ENCODE measurements at places on chromosomes 5 and 9.
A peak's percentile ranks its signal among the peaks of the same experiment; 100 is the strongest.

- DNase-seq = no peak
Measured at GRCh38 chr9:133252301-133253020, 22.5 kb downstream of the ABO start.

DNA sequence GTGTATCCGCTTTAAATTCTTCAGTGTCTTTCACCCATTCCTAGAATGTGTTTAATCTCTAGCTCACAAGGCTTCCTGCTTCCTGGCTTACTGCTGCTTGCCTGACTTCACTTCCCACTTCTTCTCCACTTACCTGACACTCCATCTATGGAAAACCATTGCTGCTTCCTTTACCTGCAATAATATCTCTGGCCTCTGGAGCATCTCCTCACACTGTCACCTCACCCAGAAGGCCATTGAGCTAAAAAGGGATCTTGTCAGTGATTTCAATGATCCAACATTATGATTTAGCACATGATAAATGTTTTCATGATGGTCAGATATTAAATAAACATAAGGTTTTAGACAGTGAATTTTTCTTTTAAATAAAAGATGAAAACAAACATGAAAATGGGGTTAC lies 281.1 kb downstream of the MRPS30 start:
- no peak for DNase-seq

- no peak for DNase-seq
Measured at GRCh38 chr5:170296935-170297588, 515 bp downstream of the LCP2 start.

GRCh38 chr5:9251379-9251980 lies 294.4 kb downstream of the SEMA5A start:
- DNase-seq = no peak

GRCh38 chr9:89360465-89360864 lies 42.2 kb downstream of the SECISBP2 start:
- DNase-seq = peak; percentile 43

DNA sequence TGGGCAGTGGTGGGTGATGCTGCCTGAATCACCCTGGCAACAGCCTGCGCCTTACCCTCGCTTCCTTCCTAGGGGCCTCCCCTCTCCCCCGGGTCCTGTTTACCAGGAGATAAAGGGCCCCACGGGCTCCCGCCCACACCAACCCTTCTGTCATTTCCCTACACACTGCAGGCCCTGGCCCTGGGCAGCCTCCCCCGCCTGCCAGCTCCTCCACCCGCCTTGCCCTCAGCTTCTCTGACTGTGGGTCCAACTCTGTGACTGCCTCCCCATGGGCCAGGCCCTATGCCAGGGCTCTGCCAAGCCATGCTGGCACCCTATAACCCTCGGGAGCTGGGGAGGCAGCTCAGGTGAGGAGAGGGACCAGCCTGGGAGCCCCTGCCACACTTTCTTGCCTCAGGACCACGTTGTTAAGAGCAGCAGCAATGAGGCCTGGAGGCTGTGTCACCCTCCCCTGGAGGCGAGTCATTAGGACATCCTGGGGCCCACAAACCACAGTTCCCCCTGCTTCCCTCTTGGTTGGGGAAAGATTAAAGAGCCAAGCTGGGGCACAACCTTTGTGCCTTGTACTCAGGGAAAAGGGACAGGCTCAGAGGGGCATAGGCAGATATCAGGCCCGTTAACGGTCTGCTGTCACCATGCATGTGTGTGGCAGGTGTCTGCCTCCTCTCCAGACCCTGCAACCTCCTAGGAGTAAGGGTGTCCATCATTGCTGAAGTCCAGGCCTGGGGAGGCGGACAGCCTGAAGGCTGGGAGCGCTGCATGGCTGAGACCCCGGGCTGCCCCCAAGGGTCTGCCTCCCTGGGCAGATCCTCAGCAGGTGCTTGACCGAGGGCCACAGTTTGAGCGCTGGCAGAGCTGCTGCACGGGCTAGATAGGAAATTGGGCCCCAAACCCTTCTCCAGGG lies 2.8 kb downstream of the MGAT4B start:
- no peak for DNase-seq

DNA sequence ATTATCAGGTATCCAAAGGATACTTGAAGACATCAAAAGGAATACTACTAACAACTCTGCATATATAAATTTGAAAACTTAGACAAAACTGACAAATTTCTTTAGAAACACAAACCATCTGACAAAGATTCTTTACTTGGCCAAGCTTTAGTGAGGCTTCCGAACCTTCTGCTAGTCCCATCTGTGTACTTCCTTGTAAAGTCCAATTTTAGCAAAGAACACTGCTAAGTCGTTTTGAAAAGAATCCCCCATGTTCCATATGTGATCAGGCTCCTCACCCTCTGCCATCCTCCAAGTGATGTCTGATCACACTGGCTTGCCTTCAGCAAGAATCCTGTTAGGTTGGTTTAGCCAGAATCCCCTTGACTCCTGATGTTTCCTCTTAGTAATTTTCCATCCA lies 150.0 kb upstream of the ACO1 start:
- no peak for DNase-seq

- no peak for DNase-seq
Measured at GRCh38 chr5:8953911-8954438, 591.9 kb downstream of the SEMA5A start.

- no peak for DNase-seq
Measured at GRCh38 chr9:133207021-133207531, 2.0 kb downstream of the OBP2B start.

DNA sequence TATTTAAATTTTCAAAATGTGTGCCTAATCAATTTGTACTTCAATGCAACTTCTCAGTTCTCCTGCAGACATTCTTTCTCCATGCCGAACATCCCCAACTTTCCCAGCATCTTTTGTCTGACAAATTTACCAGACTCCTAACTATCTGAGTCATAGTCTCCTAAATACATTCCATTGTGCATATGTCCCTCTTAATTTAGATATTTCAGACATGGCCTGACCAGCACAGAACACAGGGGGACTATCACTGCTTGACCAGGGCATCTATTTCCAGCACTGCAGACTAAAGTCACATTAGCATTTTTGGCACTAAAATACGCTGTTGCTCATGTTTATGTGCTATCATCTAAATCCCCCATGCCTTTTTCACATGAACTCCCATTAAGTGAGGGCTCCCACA lies 71.9 kb downstream of the ITGA1 start:
- no peak for DNase-seq

GRCh38 chr9:73824671-73825070 lies 672.5 kb upstream of the RORB start:
- DNase-seq = no peak

DNA sequence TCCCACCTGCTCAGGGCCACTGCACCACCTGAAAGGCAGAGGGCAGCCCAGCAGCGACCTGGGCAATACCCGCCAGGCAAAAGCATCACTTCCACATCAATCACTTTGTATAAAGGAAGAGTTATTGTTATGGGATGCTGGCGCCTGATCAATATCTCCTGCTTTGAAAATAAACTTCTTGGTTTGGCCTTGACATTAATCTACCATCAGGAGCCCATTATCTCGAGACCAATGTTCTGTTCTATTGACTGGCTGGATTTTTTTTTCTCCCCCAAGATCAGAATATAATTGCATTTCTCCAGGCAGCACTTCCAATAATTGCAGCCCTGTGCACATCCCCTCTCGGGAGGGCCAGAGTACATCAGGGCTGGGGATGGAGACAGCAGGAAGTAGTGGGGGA lies 44.4 kb upstream of the SAP30L start:
- no peak for DNase-seq

GRCh38 chr5:81140943-81141342 lies 92.2 kb upstream of the CKMT2 start:
- DNase-seq = no peak

GRCh38 chr5:22500556-22500955 lies 352.6 kb downstream of the CDH12 start:
- DNase-seq = no peak

DNA sequence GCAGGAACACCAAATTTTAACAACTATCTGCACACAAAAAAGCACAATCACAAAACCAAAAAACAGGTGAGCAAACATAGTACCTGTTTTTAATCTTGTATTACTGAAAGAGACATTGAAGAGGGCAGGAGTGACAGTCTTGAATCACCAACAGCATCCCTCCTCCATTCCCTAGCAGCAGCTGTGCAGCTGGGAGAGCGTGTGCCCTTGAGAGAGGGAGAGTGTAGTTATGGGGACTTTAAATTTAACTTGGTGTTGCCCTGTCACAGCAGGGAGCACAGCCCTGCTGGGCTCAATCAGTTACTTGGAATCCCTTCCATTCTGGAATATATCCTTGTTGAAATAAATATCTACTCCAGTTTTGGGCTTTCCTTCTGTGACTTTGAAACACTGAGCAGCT lies 1938.7 kb upstream of the NUDT12 start:
- no peak for DNase-seq

DNA sequence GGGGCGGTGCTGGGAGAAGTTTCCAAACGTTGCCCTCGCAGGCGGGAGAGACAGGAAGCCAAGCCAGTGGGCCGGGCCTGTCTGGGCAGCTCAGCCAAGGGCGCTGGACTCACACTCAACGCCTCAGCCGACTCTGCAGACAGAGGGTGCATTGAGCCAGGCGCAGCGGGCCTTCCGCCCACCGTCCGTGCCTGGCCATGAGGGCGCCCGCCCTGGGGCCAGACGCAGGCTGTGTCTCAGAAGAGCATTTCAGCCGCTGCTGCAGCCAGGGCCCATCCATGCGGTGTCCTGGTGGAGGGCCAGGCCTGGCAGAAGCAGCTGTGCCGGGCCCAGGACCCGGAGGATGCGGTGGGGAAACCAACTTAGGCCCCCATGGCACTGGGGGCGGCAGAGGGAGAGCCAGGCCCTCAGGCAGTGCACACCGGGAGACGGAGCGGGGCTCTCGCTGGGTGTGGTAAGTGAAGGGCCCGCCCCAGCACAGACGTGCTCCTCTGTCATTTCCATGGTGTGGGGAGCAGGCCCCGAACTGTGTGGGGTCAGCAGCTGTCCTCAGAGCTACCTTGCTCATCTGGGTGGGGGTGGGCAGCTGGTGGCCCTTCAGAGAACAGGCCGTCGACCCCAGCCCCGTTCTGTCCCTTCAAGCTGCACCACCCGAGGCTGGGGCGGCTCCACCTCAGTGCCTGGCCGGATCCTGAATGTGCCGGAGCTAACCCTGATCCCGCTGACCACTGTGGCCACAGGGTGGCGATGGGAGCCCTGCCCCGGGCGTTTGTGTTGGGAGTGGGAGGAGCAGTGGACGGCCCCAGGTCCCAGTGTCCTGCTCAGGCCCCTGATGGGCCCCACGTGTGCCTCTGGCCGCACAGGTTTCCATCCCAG lies 18.0 kb downstream of the DNLZ start:
- DNase-seq = no peak

DNA sequence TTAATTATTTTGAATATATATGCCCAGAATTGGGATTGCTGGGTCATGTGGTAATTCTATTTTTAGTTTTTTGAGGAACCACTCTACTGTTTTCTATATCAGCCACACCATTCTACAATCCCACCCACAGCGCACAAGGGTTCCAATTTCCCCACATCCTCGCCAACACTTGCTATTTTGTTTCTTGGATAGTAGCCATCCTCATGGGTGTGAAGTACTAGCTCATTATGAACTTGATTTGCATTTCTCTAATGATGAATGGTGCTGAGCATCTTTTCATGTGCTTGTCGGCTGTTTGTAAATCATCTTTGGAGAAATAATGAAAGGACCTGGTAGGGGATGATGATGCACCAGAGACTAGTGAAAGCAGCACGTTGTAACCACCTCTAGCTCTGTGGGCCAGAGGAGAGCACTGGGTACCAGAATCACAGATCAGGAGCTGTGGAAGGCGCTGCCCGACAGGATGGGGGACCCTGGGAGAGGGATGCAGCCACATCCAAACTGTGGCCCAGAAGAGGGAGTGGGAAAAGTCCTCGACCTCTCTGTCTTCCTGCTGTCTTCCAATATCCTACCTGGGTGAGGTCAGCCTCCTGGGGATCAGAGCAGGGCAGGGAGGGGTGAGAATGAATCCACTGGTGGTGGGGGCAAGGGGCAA lies 155.4 kb downstream of the RGS3 start:
- no peak for DNase-seq

DNA sequence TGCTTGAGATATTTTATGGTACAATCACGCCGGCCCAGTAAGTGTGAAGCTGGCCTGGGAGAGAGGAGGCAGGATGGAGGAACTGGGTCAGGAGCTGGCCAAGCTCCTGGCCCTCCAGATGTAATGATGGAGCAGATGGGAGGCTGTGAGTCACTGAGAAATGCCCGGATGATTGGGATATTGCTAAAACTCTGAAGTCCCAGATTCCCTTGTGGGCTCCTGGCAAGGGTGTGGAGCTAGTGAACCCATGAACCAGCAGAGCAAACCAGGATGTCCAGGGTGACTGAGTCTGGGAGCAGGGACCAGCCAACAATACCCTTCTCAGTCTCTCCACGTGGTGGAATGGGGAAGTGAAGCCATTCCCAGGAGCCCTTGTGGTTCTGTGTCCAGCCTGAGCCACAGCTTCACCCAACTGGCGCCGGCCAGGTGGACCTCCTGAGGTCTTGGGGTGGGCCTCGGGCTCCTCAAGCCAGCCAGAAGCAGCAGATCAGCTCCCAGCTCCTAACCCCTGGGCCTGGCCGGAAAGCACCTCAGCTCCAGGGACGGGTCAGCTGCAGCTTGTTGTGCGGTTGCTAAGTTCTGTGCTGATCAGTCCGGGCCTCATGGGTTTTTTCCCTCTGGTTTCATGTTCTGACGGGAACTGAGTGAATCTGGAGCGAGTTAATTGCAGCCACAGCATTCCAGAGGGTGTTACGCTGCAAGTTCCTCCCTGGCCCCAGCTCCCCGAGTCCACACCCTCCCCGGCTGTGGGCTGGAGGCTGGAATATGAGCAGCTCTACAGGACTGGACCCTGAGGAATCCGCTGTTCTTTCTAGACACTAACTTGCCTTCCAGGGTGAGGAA lies 37.6 kb downstream of the DUSP1 start:
- DNase-seq = no peak

DNA sequence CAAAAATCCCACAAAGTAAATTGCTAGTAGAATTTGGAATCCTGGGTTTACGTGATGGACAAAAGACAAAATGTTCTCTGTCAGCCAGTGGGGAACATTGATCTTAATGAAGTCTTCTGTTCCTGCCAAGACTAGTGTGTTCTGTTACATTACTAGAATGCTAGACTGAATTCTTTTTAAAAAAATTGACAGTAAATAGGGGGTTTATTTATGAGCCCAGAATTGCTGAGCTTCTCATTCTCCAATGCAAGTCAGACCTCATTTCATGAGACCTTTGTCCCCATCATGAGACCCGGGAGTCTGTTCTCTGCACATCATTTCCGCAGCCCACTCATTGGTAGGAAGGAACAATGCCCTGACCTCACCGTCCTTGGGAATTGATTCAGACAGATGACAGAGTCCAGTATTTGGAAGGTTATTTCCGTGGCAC lies 173.8 kb upstream of the OTULINL start:
- DNase-seq = no peak

Measured in brain (organoid and tissue), 16 donors.